ENCODE measurements at places on chromosomes 5 and 9.

DNA sequence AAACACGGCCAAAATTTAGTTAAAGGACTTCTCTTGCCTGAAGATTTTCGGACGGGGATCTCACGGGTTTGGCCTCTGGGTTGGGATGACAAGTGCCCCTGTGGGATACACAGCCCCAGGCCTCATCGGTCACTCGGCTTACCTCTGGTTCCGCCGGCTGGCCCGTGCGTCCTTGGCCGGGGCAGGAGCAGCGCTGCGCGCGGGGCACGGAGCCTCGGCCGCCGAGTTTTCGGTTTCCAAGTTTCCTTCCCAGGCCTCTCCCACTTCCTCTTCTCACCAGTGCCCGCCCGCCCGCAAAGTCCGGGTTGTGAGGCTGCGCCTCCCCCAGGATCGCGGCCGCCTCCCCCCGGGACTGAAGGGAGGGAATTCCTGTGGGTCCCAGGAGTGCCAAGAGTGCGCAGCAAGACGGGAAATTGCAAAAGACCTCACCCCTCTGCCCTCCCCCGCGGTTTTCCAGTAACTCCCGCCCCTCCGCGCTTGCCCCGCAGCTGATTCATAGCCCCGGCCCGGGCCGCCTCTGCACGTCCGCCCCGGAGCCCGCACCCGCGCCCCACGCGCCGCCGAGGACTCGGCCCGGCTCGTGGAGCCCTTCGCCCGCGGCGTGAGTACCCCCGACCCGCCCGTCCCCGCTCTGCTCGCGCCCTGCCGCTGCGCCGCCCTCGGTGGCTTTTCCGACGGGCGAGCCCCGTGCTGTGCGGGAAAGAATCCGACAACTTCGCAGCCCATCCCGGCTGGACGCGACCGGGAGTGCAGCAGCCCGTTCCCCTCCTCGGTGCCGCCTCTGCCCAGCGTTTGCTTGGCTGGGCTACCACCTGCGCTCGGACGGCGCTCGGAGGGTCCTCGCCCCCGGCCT is at the start of gene OSMR:
Gene OSMR (plus strand): TSS at position 487 of the 853 bp plus-strand sequence. CDS start 23,033 bp downstream, outside the sequence.
- no peak for DNase-seq

GRCh38 chr5:180596115-180596667 is 4.9 kb upstream of the SCGB3A1 start:
- DNase-seq: no peak

GRCh38 chr5:176679365-176680225 is 32.3 kb downstream of the TSPAN17 start:
- no peak for DNase-seq

DNA sequence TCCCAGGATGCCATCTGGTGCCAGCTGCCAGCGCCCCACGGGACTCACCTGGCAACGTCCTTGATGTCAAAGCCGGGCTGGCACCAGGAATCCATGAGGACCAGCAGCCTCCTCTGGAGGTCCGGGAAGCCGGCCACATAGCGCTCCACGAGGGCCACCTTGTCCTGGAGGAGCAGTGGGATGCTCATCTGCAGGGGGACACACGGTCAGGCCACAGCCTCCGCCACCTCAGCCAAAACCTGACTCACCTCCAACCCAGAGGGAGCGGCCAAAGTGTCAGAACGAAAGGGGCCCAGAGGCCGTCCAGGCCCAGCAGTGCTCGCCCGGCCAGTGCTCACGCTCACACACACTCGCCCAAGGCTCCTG is 56.5 kb downstream of the EXD3 start:
- DNase-seq: no peak

- no peak for DNase-seq
Observed at GRCh38 chr5:82738681-82739269, 338.4 kb downstream of the TMEM167A start.

DNA sequence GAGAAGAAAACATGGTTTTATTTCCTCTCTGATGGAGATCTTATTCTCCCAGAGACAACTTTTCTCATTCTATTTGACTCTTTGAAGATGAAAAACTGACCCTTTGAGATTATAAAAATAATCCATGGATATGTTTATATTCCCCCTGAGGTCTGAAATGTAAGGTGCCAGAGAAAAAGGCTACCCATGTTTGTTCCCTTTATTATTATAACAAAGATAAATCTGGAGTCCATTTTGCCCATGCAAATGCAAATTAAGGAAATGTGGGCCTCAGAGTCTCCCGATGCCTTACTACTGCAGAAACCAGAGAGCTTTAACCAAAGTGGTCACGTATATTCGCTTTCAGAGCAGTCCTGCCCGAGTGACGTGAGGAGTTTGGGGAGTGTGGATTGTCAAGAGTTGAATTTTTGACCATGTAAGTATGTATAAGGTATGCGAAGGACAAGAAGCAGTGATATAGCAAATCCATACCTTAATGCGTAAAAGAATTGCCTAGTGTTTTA is 312.5 kb downstream of the RASEF start:
- no peak for DNase-seq

GRCh38 chr9:15253197-15253596 is 53.8 kb downstream of the TTC39B start:
- DNase-seq: no peak

DNA sequence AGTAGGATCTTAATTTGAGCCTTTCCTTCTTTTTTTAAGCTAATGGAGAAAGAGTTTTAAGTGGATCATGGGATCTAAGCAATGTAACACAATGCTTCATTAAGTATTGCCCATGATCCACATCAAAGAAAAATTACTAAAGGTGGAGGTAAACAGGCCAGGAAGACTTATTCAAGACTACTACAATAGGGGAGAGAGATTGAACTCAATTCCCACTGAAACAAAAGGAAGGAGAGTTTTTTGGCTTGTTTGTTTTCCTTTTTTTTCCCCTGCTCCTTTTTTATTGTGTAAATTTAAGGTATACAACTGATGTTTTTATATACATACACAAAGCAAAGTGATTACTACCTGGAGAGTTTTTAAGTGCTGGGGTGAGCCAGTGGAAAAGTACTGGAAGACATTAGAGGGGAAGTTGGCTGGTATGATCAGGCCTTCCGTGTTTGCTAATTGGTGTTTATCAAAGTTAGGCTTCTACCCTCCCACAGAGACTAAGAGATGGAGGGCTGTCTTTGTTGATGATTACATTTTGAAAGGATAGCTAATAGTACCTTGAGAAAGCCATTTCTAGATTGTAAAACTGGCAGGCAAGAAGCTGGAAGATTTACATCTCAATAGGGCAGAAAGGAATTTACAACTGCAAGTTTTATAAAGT is 262.7 kb downstream of the CHSY3 start:
- no peak for DNase-seq

DNA sequence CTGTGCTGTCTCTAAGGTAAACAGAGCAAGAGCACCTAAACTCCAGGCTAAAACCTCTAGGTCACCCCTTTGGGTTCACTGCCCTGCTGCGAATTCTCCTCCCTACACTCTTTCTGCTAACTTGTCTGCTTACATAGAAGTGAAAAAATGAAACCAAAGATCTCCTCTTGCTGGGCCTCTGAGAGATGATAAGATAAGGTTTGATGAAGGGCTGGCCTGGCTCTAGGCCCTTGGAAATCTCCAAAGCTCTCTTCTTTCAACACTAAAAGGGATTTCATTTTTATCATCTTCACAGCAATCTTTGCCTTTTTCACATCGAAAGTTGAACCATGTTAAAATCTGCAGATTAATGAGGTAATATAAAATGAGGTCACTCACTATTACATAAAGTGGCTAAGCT is 450.8 kb upstream of the TLE4 start:
- DNase-seq: no peak

DNA sequence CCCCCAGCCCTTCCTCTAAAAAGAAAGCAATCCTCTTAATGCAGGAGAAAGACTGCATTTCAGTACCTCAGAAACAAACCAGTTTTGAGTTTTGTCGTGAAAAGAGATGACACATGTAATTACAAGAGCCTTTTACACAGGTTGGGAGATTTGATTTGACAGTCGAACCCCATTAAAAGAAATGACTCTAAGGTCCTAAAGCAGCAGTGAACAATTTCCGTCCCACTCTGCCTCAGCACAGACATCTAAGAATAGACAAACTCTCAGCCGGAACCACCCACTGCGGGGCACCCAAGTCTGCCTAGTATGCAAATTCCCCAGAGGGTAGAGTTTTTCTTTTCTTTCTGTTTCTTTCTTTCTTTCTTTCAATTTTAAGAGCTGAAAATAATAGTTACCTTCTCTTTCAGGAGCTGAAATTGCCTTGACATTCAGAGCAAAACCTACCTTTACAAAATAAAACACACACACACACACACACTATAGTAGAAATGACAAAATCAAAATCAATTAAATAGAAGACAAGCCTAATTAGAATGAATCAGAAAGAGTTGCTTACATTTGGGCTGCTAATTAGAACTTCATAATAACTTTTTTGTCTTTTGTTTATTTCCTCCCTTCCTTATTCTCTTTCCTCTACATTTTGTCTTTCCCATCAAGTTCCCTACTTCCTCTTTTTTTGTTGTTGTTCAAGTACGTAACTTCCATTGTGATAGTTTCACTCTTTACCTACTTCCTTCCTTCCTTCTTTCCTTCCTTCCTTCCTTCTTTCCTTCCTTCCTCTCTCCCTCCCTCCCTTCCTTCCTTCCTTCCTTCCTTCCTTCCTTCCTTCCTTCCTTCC is 65.1 kb downstream of the BASP1 start:
- DNase-seq: peak; percentile 94

DNA sequence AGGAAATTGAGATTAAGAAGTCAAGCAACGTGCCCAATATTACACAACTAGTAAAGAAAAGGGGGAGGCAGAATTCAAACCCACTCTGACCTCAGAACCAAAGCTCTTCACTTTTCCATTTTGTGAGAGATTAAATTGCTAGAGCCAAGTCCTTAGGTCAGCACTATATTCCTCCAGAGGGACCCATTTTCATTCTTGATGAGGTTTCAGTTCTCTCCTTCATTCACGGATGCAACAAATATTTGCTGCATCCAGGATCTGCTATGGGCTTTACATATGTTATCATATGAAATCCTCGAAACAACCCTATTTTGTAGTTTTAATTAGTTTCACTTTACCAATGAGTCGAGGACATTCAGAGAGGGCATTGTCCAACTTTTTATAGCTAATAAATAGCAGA is 239.2 kb downstream of the EFNA5 start:
- DNase-seq: no peak

- peak; percentile 76 for DNase-seq
Observed at GRCh38 chr5:76867827-76868693, 18.2 kb downstream of the S100Z start.

DNA sequence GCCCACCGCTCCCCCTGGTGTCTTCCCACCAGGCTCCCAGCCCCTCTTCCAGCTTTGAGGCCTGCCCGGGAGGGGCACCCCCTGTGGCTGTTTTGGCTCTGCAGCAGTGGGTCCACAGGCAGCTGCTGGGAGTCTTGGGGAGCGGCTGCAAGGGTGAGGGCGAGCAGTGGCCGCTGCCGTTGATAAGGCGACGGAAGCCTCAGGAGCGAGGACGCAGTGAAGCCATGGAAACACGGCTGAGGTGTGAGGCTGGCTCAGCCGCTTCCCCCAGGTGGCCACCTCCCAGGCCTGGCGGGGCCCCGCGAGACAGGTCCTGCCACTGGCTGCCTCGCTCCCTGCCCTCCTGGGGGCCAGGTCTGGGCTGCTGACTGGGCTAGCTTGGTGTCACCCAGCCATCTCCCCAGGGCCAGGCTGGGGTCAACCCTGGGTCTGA is 41.5 kb downstream of the CXXC5 start:
- DNase-seq: no peak

GRCh38 chr9:123039617-123040219 is 6.3 kb downstream of the GPR21 start:
- DNase-seq: no peak

- DNase-seq: no peak
Observed at GRCh38 chr5:132500244-132500930, 9.8 kb upstream of the IRF1 start.

GRCh38 chr5:42426016-42426415 is 2.8 kb downstream of the GHR start:
- no peak for DNase-seq

- no peak for DNase-seq
Observed at GRCh38 chr5:176818391-176819098, 8.2 kb downstream of the UNC5A start.

DNA sequence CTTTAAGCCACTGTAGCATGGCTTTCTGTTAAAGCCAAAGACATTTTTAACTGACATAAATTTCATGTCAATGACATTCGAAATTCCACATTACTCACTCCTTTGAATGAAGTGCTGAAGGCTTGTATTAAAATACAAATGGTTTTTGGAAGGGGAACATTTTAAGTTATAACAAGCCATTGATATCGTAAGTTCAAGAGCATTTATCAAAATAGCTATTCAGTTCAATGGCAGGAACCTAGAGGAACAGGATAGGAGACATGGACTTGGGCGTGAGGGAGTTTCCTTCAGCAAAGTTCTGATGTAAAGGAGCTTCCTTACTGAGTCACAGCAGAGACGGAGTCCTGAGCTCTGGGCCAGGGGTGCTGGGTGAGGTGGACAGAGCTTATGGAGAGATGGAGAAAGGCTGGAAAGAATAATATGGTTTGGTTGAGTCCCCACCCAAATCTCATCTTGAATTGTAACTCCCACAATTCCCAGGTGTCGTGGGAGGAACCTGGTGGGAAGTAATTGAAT is 631.8 kb downstream of the BNC2 start:
- no peak for DNase-seq

DNA sequence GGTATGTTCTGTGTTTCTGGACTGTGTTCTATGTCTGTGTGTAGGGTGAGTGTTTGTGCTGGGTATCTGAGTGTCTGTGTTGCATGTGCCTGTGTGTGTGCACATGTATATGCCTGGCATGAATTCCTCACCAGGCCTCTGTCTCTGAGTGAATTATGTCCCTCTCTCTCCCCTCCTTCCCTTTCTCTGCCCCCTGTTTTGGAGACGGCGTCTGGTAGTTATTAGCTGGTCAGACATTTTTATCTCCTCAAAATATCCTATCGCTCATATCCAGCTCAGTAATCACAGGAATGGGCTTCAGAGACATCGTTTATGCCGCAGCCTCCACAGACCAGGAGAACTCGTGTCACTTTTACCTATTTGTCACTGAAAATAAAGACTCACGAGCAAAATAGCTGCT is 483.2 kb upstream of the BRINP1 start:
- DNase-seq: no peak

DNA sequence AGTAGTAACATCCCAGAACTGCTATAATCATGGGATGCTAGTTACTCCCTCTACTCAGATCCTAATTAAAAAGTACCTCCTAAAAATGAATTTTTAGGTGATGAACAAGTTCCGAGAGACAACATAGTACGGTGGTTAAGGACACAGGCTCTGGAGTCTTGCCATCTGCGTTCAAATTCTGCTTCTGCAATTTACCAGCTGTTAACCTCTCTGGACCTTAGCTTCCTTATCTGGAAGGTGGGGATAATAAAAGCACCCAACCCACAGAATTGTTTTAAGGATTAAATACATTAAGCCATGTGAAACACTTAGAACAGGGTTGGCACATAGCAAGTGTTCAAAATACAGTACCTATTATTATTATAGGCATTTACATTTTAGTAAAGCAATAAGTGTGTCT is 77.5 kb upstream of the XPA start:
- DNase-seq: no peak
